ENCODE measurements at places on chromosomes 4 and X. TPM values are rescaled to one million over a fixed set of nuclear protein-coding genes. Genes with fewer than 3 reads are reported as not detected.

DNA sequence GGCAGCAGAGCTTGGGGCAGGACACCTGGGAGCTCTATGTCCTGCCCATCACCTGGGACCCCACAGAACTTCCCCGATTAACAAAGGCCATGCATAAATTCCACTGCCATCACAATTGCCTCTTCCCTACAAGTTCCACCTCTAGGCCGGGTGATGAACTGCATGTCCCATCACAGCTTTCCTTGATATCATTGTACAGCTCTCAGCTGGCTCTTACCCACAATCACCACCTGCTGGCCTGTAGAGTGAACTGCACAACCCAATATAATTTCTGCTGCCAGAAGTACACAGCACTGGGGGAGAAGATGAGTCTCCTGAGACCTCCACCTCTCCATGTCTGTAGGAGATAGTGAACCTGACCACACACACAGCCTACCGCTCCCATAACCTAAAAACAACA, 285.0 kb upstream of the AADAT start:
- H3K36me3 ChIP-seq, result no peaks in the 10 kb centered on the region
- H3K4me1 ChIP-seq, result no peaks in the 10 kb centered on the region
- DNase-seq, result no peak
- H3K4me3 ChIP-seq, result no peak overlapping the region
- H3K27me3 ChIP-seq, result no peaks in the 10 kb centered on the region

- no peak overlapping the region for H3K4me3 ChIP-seq
- peaks cover 2% of the 10 kb centered on the region for H3K27me3 ChIP-seq
- no peaks in the 10 kb centered on the region for H3K36me3 ChIP-seq
- H3K27ac ChIP-seq, result no peak overlapping the region
These were observed 31.7 kb downstream of the RNF212 start for GRCh38 chr4:1081689-1082040.

CHRDL1 gene
- total RNA-seq, result 9.0 TPM

- H3K4me1 ChIP-seq, result no peaks in the 10 kb centered on the region
- H3K36me3 ChIP-seq, result no peaks in the 10 kb centered on the region
- no peak overlapping the region for H3K27ac ChIP-seq
- H3K27me3 ChIP-seq, result no peaks in the 10 kb centered on the region
These were observed 47.4 kb downstream of the LINC00632 start for GRCh38 chrX:140756941-140757340.

DNA sequence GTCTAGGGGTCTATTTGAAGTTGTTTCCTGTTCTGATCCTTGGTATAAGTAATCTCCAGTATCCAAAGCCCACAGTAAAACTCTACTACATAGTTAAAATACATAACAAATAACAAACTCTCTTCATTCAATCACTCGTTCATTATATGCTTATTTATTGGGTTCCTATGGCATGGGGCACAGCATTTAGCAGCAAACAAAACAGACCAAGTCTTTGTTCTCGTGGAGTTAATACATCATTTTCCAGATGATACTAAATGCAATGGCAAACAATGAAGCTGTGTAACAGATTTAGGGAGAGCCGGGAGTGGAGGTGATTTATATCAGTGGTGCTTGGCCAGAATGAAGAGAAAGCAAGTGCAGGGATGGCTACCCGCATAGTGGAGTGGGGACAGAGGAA, 36.6 kb upstream of the SPARCL1 start:
- no peaks in the 10 kb centered on the region for H3K36me3 ChIP-seq
- no peaks in the 10 kb centered on the region for H3K4me1 ChIP-seq
- DNase-seq, result no peak
- no peak overlapping the region for H3K27ac ChIP-seq

DNA sequence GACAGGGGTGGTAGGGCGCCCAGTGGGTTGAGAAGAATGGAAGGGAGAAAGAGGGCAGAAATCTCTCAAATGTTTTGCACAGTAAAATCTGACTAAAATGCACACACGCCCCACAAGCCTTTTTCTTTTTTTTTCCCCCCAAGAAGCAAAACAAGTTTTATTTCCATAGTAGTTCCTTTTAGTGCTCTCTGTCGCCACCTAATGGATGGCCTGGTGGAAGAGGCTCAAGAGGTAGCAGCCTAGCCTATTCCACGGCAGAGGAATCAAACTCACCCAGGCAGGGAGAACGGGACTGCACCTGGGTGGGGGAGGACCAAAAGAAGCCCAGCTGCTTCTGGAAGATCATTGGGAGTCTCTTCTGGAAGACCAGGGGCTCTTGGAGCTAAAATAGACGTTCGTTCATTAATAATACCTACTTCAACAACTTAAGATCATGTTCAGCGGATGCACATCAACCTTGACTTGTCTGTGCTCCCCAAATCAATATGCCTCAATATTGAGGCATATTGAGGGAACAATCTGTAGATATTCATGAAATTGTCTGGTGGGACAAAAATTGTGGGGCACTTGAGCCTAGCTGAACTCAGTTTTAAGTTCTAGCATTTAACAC, 31.6 kb upstream of the IRAK1 start:
- no peak overlapping the region for H3K27ac ChIP-seq
- H3K4me1 ChIP-seq, result peaks cover 6% of the 10 kb centered on the region
- H3K36me3 ChIP-seq, result no peaks in the 10 kb centered on the region
- H3K27me3 ChIP-seq, result no peaks in the 10 kb centered on the region

DNA sequence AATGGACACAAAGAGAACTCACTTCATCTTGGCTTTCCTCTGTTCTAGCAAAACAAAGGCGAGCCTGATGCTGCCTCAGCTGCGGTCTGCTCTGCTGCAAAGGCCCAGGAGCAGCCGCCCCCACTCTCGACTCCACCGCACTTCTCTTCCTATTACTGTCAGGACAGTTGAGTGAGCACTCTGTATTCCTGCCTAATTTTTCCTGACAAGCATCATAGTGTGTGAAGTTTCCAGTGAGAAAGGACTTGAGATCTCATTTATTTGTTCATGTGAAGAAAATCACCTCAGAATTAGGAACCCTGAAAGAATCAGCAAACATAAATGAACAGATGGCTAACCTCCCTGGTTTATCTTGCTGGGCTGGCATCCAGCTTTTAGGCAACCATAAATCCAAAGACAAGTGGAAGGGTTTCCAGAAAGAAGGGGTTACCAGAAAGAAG, 15.6 kb downstream of the SCARB2 start:
- no peak overlapping the region for H3K4me3 ChIP-seq
- H3K4me1 ChIP-seq, result peaks cover 49% of the 10 kb centered on the region
- H3K27ac ChIP-seq, result peak overlapping the region; percentile 69
- H3K36me3 ChIP-seq, result peaks cover under 1% of the 10 kb centered on the region
- peak; percentile 89 for DNase-seq

GRCh38 chr4:87938746-87939145, 36.8 kb upstream of the SPP1 start:
- no peaks in the 10 kb centered on the region for H3K36me3 ChIP-seq
- no peaks in the 10 kb centered on the region for H3K4me1 ChIP-seq

DNA sequence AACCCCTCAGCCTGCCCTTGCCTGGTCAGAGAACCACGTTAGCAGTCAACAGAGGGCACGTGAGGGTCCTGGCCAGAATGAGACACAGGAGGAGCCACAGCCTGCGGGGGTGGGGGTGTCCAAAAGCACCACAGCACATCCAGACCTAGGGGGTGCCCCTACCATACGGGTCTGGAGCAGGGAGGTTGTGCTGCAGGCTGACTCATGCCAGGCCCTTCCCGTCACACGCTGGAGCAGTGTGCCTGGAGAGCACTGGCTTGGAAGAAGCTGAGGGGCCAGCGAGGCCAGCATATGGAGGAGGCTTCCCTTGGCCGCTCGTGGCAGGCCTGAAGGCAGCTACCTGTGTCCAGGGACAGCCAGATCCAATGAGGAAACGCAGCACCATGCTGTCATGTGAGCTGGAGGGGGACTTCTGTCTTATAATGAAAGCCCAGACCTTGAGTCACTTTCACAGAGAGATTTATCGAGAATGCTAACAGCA, 1.5 kb upstream of the IRAK1 start:
- H3K27ac ChIP-seq, result peak overlapping the region; percentile 77
- H3K4me1 ChIP-seq, result peaks cover 4% of the 10 kb centered on the region
- no peak overlapping the region for H3K4me3 ChIP-seq
- no peaks in the 10 kb centered on the region for H3K27me3 ChIP-seq
